ENCODE measurements at places on chromosomes 6 and 20.
A peak's percentile ranks its signal among the peaks of the same experiment; 100 is the strongest.

DNA sequence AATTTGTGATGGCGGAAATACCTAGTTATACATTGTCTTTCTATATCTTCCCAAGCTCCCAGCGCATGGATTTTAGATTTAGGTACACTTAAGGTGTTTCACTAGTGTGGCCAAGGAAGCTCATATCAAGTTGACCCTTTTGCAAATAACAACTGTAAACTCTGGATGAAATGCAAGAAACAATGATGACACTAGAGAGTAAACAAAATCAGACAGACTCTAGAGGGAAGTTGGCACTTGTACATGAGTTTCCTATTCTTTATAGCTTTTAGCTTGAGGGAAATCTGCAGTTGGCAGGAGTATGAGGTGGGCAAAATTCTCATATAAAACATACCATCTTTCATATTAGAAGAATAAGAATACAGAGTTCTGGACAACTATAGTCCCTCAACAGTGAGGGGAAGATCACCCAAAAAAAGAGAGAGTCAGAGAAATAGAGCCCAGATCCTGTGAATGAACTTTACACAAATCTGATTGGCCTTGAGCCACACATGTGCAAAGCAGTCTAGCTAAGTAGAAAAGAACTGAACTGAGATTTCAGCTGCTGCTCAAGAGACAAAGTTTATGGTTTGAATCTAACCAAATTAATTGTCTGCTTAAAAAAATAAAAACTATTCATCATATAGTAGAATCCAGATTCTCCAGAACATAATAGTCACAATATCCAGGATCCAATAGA lies 26.1 kb downstream of the TXLNB start:
- DNase-seq, result no peak

- no peak for DNase-seq
Observed at GRCh38 chr6:93584300-93584699, 164.9 kb upstream of the EPHA7 start.

DNA sequence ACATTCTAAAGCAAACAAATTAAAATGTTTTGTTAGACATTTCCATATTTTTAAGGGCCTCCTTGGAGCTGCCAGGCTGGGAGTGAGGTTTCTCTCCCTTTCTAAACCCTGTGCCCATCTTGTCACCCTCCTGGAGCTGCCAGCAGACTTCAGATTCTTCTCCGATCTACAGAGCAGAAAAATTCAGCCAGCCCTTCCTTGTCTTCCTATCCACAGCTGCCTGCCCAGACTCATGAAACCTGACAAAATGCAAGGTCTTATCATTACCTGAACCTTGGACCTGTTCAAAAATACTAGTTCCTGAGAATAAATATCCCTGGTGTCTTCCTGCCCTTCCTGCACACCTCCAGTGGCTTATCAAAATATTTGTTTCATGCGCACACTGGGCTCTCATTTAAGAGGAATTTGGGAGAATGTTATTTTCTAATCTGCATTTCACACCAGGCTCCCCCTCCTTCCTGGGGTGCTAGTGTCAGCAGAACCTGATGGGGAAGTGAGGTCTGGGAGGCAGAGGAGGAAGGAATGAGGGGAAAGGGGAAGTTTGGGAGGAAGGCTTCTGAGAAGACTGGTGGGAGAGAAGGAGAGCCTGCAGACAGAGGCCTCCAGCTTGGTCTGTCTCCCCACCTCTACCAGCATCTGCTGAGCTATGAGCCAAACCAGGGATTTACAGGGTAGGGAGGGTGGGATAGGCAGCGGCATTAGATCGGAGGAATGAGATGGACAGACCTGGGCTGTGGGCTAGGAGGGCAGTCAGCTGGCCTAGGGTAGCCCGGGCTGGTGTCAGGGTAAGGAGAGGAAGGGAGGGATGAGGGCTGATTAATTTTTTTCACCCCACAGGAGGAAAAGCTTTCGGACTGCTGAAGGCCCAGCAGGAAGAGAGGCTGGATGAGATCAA lies at the start of gene AIF1:
TSS of gene AIF1 (plus strand) at position 551 of the 895 bp plus-strand sequence. CDS start at position 647, 96 bp downstream.
- peak; percentile 39 for DNase-seq

DNA sequence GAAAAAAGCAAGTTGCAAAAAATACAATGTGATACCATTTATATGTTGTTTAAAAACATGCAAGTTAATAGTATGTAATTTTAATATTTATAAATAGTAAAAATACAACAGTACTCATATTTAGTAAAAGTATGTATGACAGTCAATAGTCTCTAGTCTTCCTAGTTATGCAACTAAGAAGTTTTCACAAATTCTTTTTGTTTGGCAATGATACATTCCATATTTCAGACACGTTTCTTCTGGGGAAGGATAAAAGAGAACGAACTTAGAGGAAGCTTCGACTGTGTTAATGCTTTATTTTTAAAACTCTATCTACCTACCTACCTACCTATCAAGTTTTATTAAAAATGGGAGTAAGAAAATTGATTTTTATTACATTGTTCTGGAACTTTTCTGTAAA lies 77.7 kb downstream of the UBE3D start:
- DNase-seq, result no peak

GRCh38 chr6:139756381-139756780 lies 381.9 kb upstream of the CITED2 start:
- no peak for DNase-seq

DNA sequence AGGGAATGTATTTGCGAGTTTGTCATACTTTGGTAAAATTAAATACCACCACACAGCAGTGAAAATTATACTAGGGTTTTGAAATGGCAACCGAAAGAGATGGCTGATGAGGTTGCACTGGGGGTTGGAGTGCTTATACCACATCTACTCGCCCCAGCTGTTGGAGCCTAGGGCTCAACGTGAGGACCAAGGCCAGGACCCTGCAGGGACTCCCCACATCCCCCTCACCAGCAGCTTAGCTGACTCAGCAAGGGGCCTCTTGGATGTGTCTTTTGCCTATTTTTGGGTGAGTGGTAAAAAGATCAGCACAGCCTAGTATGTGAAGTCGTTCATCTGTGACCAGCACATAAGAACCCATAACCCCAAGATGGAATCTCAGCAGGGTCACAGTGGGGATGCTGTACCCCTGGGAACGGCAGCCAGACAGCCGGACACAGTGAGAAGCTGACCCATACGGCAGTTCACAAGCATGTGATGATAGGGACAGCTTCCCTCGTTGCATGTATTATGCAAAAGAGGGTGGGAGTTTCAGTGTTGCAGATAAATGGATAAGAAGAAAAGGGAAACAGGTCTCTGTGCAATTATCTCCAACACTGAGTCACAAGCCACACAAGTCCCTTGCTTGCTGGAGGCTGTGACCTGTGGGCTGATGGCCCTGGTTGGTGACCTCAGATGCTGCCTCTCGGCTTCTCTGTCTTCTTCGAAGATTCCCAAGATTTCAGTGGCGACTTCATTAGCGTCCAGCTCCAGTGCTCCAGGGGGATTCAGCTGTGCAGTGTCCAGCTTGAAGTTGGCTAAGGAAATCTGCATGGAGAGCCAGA lies 20.9 kb upstream of the SPO11 start:
- no peak for DNase-seq

GRCh38 chr6:70351461-70351860 lies 48.6 kb upstream of the COL9A1 start:
- no peak for DNase-seq

GRCh38 chr6:45411959-45412358 lies 34.2 kb upstream of the SUPT3H start:
- DNase-seq, result no peak

- DNase-seq, result peak; percentile 83
Observed at GRCh38 chr6:16238057-16238962, at the start of gene GMPR. Gene GMPR, plus strand, starts transcription at chr6:16238587. Its CDS starts 107 bp downstream, at chr6:16238694.

GRCh38 chr6:111776236-111777221 lies 96.7 kb downstream of the FYN start:
- DNase-seq, result no peak

GRCh38 chr6:106002005-106002404 lies 84.1 kb upstream of the PRDM1 start:
- no peak for DNase-seq

DNA sequence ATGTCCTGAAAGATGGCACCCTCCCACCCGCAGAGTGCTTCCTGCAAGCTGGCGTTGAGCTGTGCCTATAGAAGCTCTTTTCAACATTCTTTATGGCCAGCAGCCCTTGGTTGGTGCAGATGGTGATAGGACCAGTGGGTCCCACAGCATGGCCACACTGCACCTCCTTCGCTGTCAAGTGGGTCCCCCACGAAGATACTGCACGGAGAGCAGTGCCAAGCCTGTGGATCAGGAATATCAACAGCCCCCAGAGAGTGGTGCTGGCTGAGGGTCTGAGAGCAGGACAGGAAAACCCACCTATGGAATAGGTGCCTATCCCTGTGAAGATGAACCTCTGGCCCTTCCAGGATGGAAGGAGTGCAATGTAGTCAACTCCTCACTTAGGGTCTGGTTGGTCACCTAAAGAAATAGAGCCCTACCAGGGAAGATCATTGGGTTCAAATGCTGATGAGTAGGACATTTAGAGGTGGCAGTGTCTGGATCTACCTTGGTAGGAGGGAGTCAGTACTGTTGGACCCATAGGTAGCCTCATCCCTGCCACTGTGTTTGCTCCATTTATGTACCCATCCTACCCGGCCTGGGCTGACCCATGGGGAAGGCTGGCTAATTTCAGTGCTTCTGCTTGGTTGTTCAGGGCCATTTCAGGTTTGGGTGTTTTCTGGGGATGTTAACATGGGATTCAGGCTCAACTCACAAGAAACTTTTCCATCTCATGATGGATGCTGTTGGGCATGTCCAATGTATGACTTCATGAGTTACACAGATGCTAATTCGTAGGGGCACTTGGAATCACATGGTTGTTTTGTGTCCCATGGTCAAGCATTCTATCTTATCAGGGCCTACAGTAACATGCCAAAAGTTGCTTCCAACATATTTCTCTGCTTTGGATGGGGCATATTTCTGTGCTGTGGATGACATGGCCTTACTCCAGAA lies 33.4 kb upstream of the MICB start:
- DNase-seq, result no peak

- DNase-seq, result no peak
Observed at GRCh38 chr6:161429921-161430490, 156.1 kb upstream of the AGPAT4 start.

DNA sequence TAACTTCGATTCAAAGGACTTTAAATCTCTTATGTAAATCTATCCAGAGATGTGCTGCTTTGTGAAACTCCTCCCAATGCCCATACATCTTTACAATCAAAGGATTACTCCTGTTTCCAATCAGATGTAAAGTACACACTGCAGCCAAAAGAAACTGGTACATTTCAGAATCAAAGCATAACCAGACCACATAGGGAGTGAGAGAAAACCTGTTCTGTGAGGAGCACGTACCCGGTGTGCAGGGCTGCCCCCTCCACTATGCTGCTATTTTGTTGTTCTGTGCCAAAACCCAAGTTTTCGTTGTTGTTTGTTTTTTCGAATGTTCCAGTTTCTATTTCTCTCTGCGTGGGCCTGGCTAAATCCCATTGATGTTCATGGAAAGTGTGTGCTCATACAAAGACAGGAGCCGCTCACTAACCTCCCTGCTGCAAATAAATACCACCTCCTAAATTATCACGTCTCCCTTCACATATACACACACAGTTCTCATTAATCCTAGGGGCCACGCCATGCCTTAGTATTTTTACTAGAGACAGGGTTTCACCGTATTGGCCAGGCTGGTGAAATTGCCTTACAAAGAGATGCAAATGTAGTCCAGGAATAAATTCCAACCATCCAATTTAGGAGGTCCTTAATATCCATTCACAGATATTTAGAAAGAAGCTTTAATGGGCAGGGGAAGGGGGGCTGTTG lies 52.9 kb downstream of the ATP9A start:
- no peak for DNase-seq

- DNase-seq, result no peak
Observed at GRCh38 chr6:96876886-96877545, 20.7 kb downstream of the NDUFAF4 start.

- DNase-seq, result no peak
Observed at GRCh38 chr20:49594931-49595315, 27.0 kb upstream of the PTGIS start.

- no peak for DNase-seq
Observed at GRCh38 chr6:46368169-46368536, 123.1 kb downstream of the RCAN2 start.

- DNase-seq, result no peak
Observed at GRCh38 chr20:64006490-64006889, 25.6 kb downstream of the PRPF6 start.

GRCh38 chr6:47247227-47247797 lies 62.4 kb downstream of the TNFRSF21 start:
- peak; percentile 82 for DNase-seq

All from AML-193 (cell line).